ENCODE measurements at places on chromosomes 3 and 15.

DNA sequence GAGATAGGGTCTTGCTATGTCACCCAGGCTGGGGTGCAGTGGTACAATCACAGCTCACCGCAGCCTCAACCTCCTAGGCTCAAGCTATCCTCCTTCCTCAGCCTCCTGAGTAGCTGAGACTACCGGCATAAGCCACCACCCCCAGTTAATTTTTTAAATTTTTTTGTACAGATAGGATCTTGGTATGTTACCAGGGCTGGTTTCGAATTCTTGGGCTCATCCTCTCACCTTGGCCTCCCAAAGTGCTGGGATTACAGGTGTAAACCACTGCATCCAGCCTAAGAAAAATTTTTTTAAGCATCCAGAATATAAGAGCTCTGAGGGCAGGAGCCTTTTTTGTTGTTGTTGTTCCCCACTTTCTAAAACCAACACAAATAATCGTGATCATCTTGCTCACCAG is 14.4 kb upstream of the MAP6D1 start:
- no peak for DNase-seq

- DNase-seq, result no peak
Observed at GRCh38 chr3:100163787-100164186, 49.5 kb upstream of the FILIP1L start.

GRCh38 chr3:101146946-101147345 is 153.7 kb upstream of the ABI3BP start:
- no peak for DNase-seq

- no peak for DNase-seq
Observed at GRCh38 chr15:31557899-31558298, 231.3 kb downstream of the KLF13 start.

GRCh38 chr15:98959640-98960007 is 48.0 kb downstream of the PGPEP1L start:
- no peak for DNase-seq

- DNase-seq, result peak; percentile 47
Observed at GRCh38 chr15:81410318-81410753, 36.3 kb upstream of the TMC3 start.

- no peak for DNase-seq
Observed at GRCh38 chr15:49507261-49507660, 84.2 kb downstream of the FGF7 start.

DNA sequence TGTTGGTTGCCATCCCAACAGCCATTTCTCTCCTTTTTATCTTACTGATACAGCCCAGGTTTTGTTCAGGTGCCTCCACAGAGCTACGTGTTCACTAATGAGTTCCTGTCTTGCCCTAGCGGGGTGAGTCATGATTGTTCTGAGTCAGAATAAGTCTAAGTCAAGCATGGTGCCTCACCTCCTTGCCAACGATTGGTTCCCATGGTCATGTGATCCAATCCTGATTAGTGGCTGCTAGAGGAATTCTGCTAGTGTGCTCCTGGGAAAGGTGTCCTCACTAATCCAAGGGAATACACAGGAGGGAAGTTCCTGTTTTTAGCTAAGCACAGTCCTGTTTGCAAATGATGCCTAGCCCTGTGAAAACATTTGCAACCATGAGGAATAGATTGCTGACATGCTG is 99.8 kb downstream of the NSUN3 start:
- DNase-seq, result no peak

DNA sequence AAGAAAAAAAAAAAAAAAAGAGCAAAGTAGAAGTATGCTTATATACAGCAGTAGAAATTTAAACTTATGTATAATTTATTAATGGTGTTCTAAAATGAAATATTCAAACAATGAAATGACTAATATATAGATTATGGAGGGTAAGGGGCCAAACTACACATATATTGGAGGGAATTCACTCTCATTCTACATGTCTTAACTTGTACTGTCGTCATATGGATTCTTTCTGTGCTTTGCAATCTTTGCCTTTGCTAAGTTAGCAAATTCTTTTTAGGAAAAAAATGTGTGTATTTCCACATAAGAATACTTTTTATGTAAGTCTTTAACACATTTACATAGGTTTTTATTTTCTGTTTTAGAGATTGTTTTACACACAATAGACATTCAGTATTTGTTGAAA is 118.9 kb upstream of the MBNL1 start:
- DNase-seq, result no peak

GRCh38 chr3:14845180-14845579 is 26.4 kb downstream of the FGD5 start:
- no peak for DNase-seq

DNA sequence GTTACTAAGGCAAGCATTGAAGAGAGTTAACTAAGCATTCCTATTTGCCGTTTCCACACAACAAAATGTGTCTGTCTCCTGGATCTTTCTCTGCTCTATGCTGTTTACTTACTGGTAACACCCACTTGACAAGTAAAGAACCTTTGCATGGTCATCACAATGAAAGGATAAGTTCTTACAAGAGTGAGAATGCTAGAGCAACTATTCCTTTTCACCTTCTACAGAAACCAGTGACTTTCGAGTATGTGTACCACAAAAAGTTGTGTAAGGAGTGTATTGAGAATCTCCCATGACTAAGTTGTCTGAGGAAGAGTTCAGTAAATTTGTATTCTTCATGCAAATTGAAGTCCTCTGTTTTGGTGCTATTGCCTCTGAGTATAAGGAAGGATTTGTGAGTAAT is 10.8 kb downstream of the TIPARP start:
- DNase-seq, result no peak

DNA sequence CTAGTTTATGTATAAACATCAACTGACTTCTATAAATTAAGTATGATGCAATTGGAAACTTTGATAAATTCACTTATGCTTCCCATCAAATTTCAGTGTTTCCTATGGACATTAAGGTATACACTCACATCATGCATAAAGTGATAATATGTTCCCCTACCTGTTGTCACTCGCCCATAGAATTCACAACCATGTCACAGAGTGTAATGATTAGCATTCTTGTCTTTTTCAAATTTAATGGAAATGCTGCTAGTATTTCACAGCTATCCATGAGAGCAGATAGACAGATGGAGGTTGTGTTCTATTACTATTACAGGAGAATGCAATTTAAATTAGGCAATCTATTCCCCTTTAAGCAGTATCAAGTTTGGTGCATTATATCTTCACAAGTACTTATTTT is 984 bp downstream of the PLSCR4 start:
- no peak for DNase-seq

GRCh38 chr15:45030743-45031142 is 7.7 kb downstream of the SORD start:
- no peak for DNase-seq

DNA sequence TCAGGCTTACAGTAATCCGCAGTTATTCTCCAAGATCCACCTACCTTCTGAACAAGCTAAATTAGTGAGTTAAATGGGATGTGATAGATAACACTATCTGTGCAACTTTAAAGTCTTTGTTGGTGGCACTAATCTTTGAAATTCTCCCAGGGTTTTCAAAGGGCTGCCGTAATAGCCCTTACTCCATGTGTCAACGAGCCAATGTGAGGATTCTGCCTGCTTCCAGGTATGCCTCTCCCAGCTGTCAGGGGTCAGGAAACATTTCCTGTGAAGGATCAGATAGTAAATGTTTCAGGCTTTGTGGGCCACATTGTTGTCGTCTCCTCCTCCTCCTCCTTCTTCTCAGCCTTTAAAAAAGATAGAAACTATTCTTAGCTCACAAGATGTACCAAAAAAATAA is 20.2 kb upstream of the SCN5A start:
- no peak for DNase-seq

GRCh38 chr3:186967686-186968085 is 37.4 kb downstream of the ST6GAL1 start:
- peak; percentile 83 for DNase-seq

DNA sequence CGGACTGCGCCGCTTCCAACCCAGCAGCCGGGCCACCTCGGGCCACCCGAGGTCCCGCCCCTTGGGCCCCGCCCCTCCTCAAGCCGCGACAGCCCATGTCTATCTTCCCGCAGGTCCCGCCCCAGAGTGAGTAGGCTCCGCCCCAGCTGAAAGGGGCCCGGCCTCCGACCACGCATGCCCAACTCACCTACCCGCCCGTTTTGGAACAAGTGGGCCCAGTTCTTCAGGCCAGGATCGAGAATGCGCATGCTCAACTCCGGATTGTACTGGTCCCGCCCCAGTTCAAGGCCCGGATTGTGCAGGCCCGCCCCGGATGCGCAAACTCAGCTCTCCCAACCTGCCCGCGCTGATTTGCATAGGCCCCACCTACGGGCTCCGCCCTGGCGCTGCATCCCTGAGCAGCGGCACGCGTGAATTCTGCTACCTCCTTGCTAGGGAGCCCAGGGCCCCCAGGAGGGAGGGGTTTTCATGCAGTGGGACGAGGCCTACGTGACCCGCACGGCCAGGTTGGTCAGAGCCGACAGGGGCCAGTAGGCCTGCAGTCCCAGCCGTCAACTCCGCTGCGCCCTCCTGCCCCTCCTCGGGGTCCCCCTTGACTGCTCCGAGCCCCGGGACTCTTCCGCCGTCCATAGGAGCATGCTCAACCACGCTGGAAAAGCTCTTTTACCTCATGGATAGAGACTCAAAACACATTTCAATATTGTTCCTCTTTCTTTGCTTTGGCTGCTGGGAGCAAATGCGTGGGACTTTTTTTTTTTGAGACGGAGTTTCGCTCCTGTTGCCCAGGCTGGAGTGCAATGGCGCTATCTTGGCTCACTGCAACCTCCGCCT is at the start of gene PFKFB4:
PFKFB4 (minus strand) TSS at position 8 of the 831 bp plus-strand sequence. CDS start 26 bp downstream, outside the sequence.
- peak; percentile 100 for DNase-seq

DNA sequence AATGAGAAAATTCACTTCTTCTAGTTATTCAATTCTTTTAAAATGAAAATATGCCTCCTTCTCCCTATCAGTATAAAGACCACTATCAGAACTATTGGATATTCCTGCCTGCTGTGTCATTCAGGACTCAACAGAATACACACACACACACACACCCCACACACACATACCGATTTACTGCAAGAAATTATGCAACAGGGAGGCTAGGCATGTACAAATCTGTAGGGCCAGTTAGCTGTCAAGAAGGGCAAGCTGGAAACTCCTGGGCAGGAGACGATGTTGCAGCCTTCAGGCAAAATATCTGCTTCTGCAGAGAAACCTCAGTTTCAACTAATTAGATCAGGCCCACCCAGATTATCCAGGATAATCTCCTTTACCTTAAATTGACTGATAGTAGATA is 13.9 kb upstream of the RYR3 start:
- DNase-seq, result no peak

DNA sequence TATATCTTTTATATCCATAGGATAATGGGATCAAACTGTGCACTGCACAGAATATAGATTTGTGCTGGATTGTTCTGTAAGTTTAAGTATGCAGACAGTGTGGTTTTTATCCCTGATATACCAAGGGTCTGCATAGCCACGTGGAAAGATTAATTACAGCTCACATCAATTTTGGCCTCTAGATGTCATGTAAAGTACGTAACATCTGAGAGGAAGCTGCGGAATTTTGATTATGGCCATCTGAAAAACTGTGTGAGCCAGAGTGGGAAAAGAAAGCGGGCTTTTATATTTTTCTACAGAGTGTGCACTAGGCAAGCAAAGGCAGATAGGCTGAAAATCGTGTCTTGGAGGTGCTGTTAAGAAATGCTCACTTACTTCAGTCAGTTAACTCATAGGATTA is 562.7 kb downstream of the GBE1 start:
- DNase-seq, result no peak

GRCh38 chr3:72340476-72341379 is 507.5 kb downstream of the SHQ1 start:
- no peak for DNase-seq

GRCh38 chr3:71307991-71308697 is 275.4 kb downstream of the FOXP1 start:
- no peak for DNase-seq

- no peak for DNase-seq
Observed at GRCh38 chr15:80572337-80572736, 122.8 kb upstream of the ABHD17C start.

GRCh38 chr3:71461749-71462483 is 121.6 kb downstream of the FOXP1 start:
- DNase-seq, result no peak

GRCh38 chr15:98899272-98900021 is 108.1 kb downstream of the PGPEP1L start:
- DNase-seq, result no peak

DNA sequence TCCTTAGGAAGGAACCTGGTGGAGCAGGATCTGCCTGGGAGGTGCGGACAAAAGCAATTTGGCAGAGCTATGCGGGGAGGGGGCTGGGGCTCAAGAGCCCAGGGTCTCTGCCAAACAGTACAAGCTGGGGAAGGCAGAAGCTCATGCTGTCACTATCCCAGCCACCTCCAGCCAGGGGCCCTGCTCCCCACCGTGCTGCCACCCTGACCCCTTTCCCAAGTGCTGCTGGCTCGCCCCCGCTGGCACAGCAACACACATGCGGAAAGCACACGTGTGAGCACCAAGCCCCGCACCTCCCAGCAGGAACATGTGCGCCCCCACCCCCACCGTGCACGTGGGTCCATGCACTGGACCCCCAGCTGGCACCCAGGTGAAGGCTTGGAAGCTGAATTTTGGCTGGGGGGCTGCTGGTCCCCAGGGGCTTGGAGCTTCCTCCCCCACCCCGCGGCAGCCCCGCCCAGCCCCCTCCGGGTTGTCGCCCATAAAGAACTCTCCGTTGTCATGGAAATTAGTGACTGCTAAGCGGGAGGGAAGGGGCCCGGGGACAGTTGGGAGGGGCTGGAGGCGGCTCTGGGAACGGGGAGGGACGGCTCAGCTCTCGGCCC is 742 bp downstream of the CAMKV start:
- no peak for DNase-seq

- DNase-seq, result no peak
Observed at GRCh38 chr3:165984589-165984988, 147.4 kb upstream of the BCHE start.

DNA sequence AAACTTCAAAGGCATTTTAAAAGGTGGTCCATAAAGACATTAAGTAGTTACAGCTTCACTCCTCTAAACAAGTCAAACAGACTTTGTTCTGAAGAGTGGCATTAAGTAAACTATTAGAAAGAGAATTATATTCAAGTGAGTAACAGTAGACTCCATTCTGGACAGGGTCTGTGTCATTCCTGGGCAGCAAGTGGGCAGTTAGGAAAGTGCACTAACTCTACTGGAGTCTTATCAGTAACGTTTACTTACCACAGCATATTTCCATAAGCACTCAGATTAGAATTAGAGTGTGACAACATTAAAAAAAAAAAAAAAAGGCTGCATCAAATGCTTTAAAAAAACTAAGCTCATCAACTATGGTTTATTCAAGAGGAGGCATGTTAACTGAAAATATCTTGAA is 10.6 kb downstream of the UBR1 start:
- DNase-seq, result no peak

Data from posterior cingulate gyrus (tissue), 11 donors.